ENCODE measurements at places on chromosomes 12 and 14.
A peak's percentile ranks its signal among the peaks of the same experiment; 100 is the strongest.

DNA sequence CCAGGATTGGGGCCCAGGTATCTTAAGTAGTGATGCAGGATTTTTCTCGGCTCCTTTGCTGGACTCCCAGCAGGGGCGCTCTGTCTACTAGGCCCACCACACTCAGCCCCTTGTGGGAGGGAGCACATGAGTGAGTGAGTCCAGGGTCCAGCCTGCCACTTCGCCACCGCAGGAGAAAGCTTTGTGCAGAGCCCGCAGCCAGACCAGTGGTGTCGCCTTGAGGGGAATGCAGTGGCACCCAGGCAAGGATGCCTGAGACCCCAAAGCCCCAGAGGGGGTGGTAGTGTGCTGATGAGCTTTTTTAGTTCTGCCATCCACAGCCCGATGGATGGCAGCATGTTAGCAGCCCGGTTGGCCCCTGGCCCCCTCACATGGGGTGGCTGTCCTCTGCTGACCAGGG, 5.4 kb upstream of the MRPS35 start:
- DNase-seq, result no peak

GRCh38 chr12:111362687-111363475, 6.0 kb downstream of the PHETA1 start:
- DNase-seq, result no peak

GRCh38 chr14:96681829-96682228, 115.4 kb upstream of the VRK1 start:
- no peak for DNase-seq

- no peak for DNase-seq
These were observed 365 bp downstream of the ING4 start for GRCh38 chr12:6662602-6662905.

- DNase-seq, result peak; percentile 54
These were observed 11.6 kb upstream of the CLEC4D start for GRCh38 chr12:8501720-8502119.

All from HL-60 (cell line).